SJSA1 (cell line): ENCODE measurements at places on chromosomes 6 and 20. TPM values are rescaled to one million over a fixed set of nuclear protein-coding genes. Genes with fewer than 3 reads are reported as not detected.

DNA sequence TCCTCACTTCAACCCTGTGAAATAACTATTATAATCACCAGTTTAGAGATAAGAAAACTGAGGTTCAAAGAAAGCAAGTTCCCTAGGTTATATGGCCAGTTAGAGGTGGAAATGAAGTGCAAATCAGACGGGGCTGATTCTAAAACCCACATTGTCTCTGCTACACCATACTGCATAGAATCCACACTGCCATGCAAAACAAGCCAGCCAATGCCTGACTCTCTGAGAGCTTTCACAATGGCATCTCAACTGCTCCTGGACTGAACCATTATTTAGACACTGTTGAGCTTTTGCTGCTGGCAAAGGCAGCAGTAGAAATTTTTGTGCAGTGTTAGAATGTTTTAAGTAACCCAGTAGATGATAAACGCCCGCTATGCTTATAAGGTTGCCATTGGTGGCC lies 195.2 kb upstream of the CNR1 start:
- no peaks in the 10 kb centered on the region for H3K36me3 ChIP-seq
- peak overlapping the region; percentile 60; the same call in 1 of the 2 replicates for H3K27ac ChIP-seq
- no peak overlapping the region for H3K4me3 ChIP-seq
- DNase-seq: no peak
- H3K4me1 ChIP-seq: peaks cover 27% of the 10 kb centered on the region
- H3K27me3 ChIP-seq: no peaks in the 10 kb centered on the region

GRCh38 chr6:145845557-145845956 lies 31.0 kb upstream of the FBXO30 start:
- DNase-seq: no peak
- H3K27me3 ChIP-seq: no peaks in the 10 kb centered on the region
- H3K4me1 ChIP-seq: peaks cover 5% of the 10 kb centered on the region; the same call in 1 of the 2 replicates
- no peaks in the 10 kb centered on the region for H3K36me3 ChIP-seq
- H3K4me3 ChIP-seq: no peak overlapping the region

The SLC17A9 gene
- total RNA-seq: not detected in 2 replicates

DNA sequence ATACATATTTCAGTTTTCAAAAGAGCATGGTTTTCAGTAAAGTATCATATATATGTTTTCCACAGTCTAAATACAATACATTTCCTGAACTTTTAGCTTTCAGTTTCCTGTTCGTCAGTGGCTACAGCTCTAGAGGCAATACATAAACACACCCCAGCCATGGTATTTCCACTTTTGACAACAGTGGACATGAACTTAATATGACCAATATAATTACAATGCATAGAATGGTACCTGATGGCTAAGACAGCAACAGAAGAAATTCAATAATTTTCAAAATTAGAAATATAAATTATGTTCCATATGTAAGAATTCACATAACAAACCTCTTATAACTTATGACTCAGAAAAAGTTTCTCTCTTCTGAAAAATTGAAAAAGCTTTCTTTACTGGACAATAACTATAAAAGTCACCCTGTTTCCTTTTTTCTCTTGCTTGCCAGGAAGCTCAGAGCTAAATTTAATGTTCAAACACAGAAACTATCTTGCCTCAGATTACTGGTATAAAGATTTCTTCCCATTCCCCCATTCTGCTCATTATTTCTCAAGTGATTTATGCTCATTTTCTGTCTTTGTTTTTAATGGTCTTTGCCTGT lies 19.2 kb downstream of the FKBP5 start:
- H3K36me3 ChIP-seq: no peaks in the 10 kb centered on the region
- DNase-seq: no peak
- no peaks in the 10 kb centered on the region for H3K4me1 ChIP-seq
- H3K27ac ChIP-seq: no peak overlapping the region

DNA sequence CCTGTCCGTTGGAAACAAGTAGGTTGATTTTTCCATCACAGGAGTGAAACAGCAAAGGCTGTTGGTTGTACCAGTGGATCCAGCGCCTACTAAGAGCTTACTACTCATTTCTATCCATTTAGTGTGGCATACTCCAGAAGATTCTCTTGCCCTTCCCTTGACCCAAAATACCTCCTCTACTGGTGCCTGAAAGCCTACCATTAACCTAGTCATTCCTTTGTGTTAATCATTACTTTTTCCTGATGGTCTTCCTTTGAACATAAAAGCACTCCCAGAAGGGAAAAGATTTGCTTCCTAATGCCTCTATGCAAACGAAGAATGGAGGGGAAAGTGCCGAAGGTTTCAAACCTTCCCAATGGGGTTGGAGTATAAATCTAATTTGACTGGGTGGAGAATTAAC lies 123.3 kb downstream of the QRSL1 start:
- H3K27ac ChIP-seq: no peak overlapping the region
- H3K36me3 ChIP-seq: no peaks in the 10 kb centered on the region
- no peak for DNase-seq
- no peaks in the 10 kb centered on the region for H3K4me1 ChIP-seq
- no peak overlapping the region for H3K4me3 ChIP-seq

GRCh38 chr6:166424431-166424830 lies 41.7 kb upstream of the MPC1 start:
- H3K36me3 ChIP-seq: no peaks in the 10 kb centered on the region; the same call in 1 of the 2 replicates
- H3K4me3 ChIP-seq: no peak overlapping the region
- H3K27me3 ChIP-seq: no peaks in the 10 kb centered on the region
- H3K27ac ChIP-seq: no peak overlapping the region
- no peak for DNase-seq

The COL20A1 gene
- not detected in 2 replicates for total RNA-seq

The NRSN1 gene
- total RNA-seq: not detected in 2 replicates

- no peaks in the 10 kb centered on the region for H3K27me3 ChIP-seq
- no peaks in the 10 kb centered on the region for H3K36me3 ChIP-seq
- H3K4me3 ChIP-seq: no peak overlapping the region
- no peak for DNase-seq
These were observed 15.9 kb upstream of the SLC9A8 start for GRCh38 chr20:49796600-49797343.

The PRRT1 gene
- total RNA-seq: not detected in 2 replicates

DNA sequence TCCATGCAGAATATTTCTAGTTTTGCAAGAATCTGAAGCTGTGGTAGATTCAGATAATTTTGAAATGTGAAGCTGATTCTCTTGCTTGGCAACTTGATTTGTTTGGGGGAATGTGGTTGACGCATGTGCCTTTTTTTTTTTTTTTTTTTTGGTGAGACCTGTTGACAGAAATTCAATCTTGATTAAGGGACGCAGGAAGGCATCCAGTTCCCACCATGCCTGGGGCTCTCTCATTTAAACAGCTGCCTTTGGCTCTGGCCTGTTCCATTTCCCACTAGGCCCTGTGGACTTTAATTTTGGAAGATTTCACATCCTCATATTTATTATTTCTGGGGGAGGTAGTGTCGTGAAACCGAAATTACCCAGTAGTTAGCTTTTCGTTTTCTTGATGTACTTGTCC lies 8.6 kb downstream of the TPX2 start:
- no peaks in the 10 kb centered on the region for H3K27me3 ChIP-seq
- no peaks in the 10 kb centered on the region for H3K4me1 ChIP-seq
- no peak overlapping the region for H3K27ac ChIP-seq
- DNase-seq: no peak
- no peak overlapping the region for H3K4me3 ChIP-seq
- peaks cover 88% of the 10 kb centered on the region for H3K36me3 ChIP-seq

DNA sequence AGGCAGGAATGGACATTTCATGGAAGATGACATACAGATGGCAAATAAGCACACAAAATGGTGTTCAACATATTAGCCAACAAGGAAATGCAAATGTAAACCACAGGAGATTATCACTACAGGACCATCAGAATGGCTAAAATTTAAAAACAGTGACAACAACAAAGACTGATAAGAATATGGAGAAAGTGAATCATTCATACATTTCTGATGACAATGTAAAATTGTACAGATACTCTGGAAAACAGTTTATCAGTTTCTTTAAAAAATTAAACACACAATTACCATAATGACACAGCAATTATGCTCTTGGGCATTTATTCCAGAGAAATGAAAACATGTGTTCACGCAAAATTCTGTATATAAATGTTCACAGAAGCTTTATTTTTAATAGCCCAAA lies 105.8 kb upstream of the RUNX2 start:
- H3K27ac ChIP-seq: no peak overlapping the region
- no peak for DNase-seq
- no peaks in the 10 kb centered on the region for H3K36me3 ChIP-seq
- no peaks in the 10 kb centered on the region for H3K27me3 ChIP-seq
- no peaks in the 10 kb centered on the region for H3K4me1 ChIP-seq

The GJA10 gene
- total RNA-seq: not detected in 2 replicates

DNA sequence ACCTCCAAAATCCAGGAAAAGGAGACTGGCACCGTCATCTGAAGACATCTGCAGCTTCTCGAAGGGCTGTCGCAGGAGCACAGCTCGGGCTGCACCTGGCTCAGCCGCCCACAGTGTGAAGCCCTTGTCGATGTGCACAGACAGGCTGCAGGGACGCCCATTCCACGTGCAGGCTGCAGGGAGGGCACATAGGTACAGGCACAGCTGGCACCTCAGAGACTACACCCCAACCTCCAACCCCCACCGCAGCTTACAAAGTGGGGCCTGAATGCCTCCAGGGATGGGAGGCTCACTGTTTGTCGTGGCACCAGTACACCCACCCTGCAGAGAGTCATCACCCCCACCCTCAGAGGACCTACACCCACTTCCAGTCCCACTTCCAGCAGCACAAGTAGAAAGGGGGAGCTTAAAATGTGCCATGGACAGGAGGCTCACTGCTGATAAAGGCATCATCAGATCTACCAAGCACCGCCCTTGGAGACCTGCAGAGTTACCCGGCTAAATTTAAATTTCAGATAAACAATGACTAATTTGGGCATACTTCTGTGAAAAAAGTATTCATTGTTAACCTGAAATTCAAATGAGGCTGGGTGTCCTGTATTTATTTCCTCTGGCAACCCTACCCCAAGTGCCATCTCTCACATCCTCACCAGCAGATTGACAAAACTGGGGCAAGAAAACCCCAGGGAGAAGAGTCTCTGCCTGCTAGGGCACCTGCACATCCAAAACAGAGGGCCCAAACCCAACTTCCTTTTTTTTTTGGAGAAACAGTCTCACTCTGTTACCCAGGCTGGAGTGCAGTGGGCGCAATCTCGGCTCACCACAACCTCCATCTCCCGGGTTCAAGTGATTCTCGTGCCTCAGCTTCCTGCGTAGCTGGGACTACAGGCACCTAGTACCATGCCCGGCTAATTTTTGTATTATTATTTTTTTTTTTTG lies 7.7 kb upstream of the CDK5RAP1 start:
- no peak overlapping the region for H3K27ac ChIP-seq
- no peaks in the 10 kb centered on the region for H3K27me3 ChIP-seq
- peaks cover 29% of the 10 kb centered on the region for H3K36me3 ChIP-seq
- no peak overlapping the region for H3K4me3 ChIP-seq

- no peaks in the 10 kb centered on the region for H3K27me3 ChIP-seq
- H3K27ac ChIP-seq: no peak overlapping the region
- no peak overlapping the region for H3K4me3 ChIP-seq
- no peaks in the 10 kb centered on the region for H3K4me1 ChIP-seq
These were observed 16.8 kb upstream of the SNRPB2 start for GRCh38 chr20:16713066-16713465.

DNA sequence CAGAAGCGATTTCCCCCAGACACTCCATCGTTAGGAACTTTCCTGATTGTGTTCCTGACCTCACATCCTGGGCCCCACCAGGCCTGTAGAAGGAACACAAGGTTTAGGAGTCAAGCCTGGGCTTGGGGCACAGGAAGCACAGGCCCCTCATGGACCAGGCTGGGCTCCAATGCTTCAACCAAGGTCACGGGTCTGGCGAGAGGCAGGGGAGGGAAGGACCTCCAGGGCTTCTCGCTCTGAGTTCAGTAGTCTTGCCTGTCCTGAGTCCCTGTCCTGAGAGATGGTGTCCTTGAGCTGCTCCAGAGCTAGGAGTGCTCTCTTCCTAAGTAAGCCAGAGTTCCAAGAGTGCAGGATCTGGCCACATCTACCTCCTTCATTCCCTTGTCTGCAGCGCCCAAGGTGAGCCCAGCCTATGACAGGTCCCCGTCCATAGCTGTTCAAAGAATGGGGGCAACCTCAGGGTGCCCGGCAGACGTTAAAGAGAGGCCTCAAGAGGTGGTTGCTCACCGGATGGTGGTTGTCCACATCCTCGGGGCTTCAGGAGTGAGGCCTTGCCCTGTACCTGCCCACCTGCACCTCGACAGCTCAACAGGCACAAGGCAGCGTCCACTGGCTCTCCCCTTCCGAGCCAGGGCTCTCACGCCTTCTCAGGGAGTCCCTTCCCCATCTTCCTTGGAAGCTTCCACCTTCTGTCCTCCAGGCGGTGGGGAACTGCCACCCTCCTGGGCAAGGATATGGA lies 1.6 kb upstream of the TUBB1 start:
- H3K27me3 ChIP-seq: no peaks in the 10 kb centered on the region
- no peak overlapping the region for H3K27ac ChIP-seq
- no peak overlapping the region for H3K4me3 ChIP-seq
- peaks cover 35% of the 10 kb centered on the region for H3K4me1 ChIP-seq

GRCh38 chr6:16743664-16744210 lies 17.5 kb downstream of the ATXN1 start:
- H3K4me3 ChIP-seq: no peak overlapping the region
- no peak for DNase-seq
- H3K36me3 ChIP-seq: peaks cover 25% of the 10 kb centered on the region
- no peaks in the 10 kb centered on the region for H3K27me3 ChIP-seq
- no peak overlapping the region for H3K27ac ChIP-seq

DNA sequence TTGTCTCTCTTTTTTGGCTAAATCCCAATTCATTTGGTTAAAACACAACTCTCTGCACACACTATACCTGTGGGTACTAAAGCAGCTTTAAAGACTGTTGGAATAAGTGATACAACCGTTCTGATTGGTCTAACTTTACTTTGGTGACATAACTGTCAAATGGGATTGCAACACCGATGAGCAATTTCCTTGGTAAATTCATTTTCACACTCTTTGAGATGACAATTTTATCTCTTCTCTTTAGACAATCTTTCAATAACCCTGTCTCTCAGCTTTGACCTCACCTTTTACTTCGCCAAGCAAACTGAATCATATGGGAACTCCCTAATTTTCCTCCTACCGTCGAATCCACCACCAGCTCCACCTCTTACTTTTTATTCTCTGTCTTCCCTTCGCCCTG lies 60.8 kb downstream of the ECT2L start:
- H3K36me3 ChIP-seq: no peaks in the 10 kb centered on the region
- H3K27ac ChIP-seq: no peak overlapping the region
- no peak for DNase-seq
- H3K4me1 ChIP-seq: no peaks in the 10 kb centered on the region
- H3K4me3 ChIP-seq: no peak overlapping the region

The FRMD1 gene
- total RNA-seq: not detected in 2 replicates

The GSTA4 gene
- total RNA-seq: 25.8 and 46.8 TPM in 2 replicates

The BMP5 gene
- 1.6 TPM in 2 replicates for total RNA-seq

- no peak overlapping the region for H3K27ac ChIP-seq
- peaks cover 65% of the 10 kb centered on the region for H3K36me3 ChIP-seq
- H3K27me3 ChIP-seq: no peaks in the 10 kb centered on the region
- H3K4me1 ChIP-seq: no peaks in the 10 kb centered on the region
- no peak overlapping the region for H3K4me3 ChIP-seq
These were observed 37.7 kb upstream of the SLC4A11 start for GRCh38 chr20:3276680-3277015.

- H3K36me3 ChIP-seq: no peaks in the 10 kb centered on the region
- H3K27ac ChIP-seq: no peak overlapping the region
- H3K27me3 ChIP-seq: no peaks in the 10 kb centered on the region
- no peak for DNase-seq
- no peak overlapping the region for H3K4me3 ChIP-seq
These were observed 56.4 kb downstream of the RFX6 start for GRCh38 chr6:116933485-116933884.
